ENCODE measurements at places on chromosomes 1 and 21. TPM values are rescaled to one million over a fixed set of nuclear protein-coding genes. Genes with fewer than 3 reads are reported as not detected.

Gene AMY2B
- 23.3 TPM for total RNA-seq

Gene LCE1D
- not detected for total RNA-seq

Gene MMP23B
- total RNA-seq = 5.2 TPM

DNA sequence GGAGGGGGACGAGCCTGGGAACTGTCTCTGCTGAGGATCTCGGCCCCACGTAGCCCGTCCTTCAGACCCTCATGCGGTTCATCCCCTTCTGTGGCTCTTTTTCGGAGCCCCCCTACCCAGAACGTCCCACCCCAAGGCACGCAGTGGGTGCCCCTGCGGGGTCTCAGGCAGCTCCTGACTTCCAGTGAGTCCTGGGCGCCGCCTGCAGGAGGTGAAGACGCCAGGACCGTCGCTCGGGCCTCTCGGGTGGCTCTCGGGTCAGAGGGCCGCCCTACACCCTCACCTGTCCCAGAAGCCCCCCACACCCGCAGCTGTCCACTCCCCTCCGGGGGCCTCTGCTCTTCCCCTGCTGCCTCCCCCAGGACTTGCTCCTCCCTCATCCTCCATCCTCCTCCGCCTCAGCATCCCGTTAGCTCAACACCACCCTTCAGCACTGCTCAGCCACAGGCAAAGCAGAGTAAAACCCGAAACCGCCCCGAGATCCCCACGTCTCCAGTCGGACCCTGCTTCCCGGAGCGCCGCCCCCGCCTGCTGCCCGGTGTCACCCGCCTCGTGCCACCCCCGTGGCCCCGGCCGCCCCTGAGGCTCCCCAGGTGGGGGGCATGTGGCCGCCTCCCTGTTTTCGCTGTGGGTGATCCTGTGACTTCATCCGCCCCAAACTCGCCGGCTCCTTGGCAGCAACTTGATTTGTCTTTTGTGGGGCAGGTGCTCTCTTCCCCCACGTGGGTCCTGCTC, 13.3 kb upstream of the POFUT2 start:
- H3K27ac ChIP-seq = no peak overlapping the region
- DNase-seq = peak; percentile 24
- no peaks in the 10 kb centered on the region for H3K36me3 ChIP-seq
- H3K27me3 ChIP-seq = peaks cover 2% of the 10 kb centered on the region

DNA sequence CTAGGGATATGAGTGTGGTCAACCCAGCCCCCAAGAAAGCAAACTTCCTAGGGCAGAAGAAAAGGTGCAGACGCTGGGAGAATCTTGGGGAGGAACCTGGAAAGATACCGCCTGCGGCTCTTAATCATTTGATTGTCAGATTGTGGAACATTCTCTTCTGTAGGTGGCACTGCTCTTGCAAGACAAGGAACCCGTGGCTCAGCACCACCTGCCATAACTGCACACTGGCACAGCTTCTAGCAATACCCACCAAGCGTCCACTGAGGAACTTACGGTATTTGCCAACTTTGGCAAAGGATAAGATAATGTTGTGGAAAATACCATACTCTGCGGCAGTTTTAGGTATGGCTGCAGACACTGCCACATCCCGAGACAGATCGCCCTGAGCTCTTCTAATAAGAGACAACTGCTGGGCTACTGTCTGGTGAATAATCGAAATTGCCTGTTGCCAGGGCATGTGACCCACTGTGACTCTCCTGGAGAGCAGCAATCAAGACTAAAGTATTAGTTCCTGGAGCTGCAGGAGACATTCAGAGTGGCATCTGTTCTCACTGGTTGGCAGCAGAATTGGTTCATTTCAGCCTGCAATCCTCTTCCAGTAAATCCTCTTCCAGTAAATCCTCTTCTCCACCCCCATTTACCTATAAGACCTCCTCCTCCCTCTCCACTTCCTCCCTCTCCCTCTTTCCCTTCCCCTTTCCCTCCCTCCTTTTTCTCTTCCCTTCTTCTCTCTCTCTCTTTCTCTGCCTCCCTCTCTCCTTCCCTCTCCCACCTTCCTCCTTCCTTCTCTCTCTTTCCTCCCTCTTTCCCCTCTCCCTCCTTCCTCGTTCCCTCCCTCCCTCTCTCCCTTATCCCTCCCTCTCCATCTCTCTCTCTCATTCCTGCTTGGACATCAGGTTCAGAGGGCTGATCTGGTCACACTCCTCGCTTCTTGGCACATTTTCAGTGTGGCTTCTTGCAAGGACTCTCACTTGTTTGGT, 49.7 kb upstream of the B3GALT5 start:
- H3K27me3 ChIP-seq = peaks cover 3% of the 10 kb centered on the region
- H3K27ac ChIP-seq = no peak overlapping the region
- no peak for DNase-seq
- no peaks in the 10 kb centered on the region for H3K36me3 ChIP-seq
- no peak overlapping the region for H3K4me3 ChIP-seq

- H3K27me3 ChIP-seq = no peaks in the 10 kb centered on the region
- no peaks in the 10 kb centered on the region for H3K4me1 ChIP-seq
- H3K4me3 ChIP-seq = no peak overlapping the region
Measured at GRCh38 chr1:110928904-110929303, 34.8 kb downstream of the LRIF1 start.

DNA sequence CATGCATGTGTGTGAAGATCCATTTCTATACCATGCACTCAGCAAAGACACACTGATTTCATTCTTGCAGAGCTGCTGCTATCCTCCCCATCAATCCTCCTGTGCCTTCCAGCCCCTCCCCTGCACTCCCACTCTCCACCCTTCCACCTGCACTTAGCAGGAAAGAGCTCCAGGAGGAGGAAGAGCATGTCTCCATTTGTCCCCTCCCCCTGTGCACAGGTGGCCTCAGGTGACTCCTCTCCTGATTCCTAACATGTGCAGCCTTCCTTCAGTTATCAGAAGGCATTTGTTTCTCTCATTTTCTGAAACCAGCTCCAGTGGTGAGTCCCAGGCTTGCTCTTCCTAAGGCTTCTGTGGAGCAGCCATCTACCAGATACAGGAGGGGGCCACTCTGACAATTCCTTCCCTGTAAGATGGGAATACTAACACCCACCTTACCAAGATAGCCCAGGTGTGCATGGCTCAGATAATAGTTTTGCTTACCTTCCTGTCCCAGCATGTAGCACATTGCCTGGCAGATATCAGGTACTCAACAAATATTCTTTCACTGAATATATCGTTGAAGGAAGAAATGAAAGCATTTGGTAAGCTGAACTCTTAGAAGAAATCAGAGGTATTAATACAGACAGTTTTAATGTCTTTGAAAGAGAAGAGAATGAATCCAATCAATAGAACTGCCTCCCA, 21.9 kb upstream of the FAM3B start:
- H3K4me1 ChIP-seq = peaks cover 10% of the 10 kb centered on the region
- no peak overlapping the region for H3K27ac ChIP-seq
- H3K4me3 ChIP-seq = no peak overlapping the region
- no peak for DNase-seq
- peaks cover 32% of the 10 kb centered on the region for H3K27me3 ChIP-seq
- no peaks in the 10 kb centered on the region for H3K36me3 ChIP-seq

GRCh38 chr1:3402258-3403010, 52.0 kb upstream of the ARHGEF16 start:
- H3K27me3 ChIP-seq = peaks cover 2% of the 10 kb centered on the region
- no peaks in the 10 kb centered on the region for H3K36me3 ChIP-seq
- H3K27ac ChIP-seq = no peak overlapping the region
- H3K4me1 ChIP-seq = no peaks in the 10 kb centered on the region
- no peak overlapping the region for H3K4me3 ChIP-seq
- no peak for DNase-seq

- H3K36me3 ChIP-seq = peaks cover 4% of the 10 kb centered on the region
- H3K27me3 ChIP-seq = no peaks in the 10 kb centered on the region
- no peak for DNase-seq
- H3K27ac ChIP-seq = no peak overlapping the region
Measured at GRCh38 chr1:6280761-6281451, 20.0 kb upstream of the GPR153 start.

DNA sequence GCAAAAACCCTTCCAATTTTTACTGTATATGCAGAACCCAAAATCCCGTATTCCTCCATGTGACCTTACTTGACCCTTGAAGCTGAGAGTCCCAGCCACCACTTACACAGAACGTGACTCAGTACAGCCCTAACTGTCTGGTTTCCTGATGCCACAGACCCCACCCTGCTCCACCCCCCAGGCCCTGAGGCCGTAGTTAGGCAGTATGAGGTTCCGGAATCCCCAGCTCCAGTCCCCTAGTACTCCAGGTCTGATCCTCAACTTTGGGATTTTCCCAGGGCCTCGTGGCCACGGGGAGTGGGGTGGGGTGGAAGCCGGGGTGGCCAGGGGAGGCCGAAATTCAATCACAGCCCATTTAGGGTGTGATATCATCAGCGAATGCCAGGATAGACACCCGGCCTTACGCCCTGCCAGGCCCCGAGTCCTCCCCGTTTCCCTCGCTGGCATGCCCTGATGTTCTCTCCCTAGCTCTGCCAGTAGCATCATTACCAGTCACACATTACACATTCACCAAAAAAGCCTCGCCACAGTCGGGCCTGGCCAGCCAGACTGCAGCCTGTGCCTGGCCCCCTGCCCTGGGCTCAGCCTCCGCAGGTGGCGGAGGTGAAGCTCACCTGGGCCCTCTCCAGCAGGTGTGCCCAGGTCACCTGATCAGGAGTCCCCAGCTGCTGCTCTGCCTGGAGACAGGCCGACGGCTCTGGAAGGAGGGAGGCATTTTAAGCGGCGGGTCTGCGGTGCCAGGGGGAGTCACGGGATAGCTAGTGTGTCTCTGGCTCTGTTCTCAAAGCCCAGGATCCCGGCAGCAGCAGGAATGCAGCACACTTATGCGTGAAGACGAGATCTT, 70.8 kb downstream of the SCCPDH start:
- no peaks in the 10 kb centered on the region for H3K36me3 ChIP-seq
- no peak overlapping the region for H3K27ac ChIP-seq
- H3K4me3 ChIP-seq = no peak overlapping the region
- H3K27me3 ChIP-seq = no peaks in the 10 kb centered on the region

DNA sequence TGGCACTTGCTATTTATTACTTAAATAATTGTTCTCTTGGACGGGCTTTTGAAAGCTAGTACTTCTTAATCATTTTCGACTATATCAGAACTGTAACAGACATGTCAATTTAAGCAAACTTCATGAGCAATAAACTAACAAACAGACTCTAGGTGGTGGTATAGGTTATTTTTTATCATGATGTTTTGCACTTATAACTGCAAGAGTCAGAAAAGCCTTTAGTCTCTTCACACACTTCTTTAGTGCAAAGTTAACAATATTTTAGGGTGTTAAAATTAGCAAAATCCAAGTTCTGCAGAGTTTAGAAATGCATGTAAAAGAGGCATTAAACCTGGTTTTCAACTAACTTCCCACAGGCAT, 2.2 kb downstream of the NRIP1 start:
- DNase-seq = no peak
- peak overlapping the region; percentile 87 for H3K4me3 ChIP-seq
- H3K4me1 ChIP-seq = peaks cover 53% of the 10 kb centered on the region
- no peaks in the 10 kb centered on the region for H3K36me3 ChIP-seq

GRCh38 chr1:1918901-1919303, at the start of gene TMEM52:
TSS of gene TMEM52 (minus strand) at chr1:1919279. CDS start at chr1:1919265, 14 bp downstream.
- no peaks in the 10 kb centered on the region for H3K4me1 ChIP-seq
- H3K4me3 ChIP-seq = peak within 1 kb of the TSS; percentile 71
- H3K27ac ChIP-seq = peak within 1 kb of the TSS; percentile 45
- no peaks in the 10 kb centered on the region for H3K36me3 ChIP-seq
- no peak for DNase-seq
- no peaks in the 10 kb centered on the region for H3K27me3 ChIP-seq

DNA sequence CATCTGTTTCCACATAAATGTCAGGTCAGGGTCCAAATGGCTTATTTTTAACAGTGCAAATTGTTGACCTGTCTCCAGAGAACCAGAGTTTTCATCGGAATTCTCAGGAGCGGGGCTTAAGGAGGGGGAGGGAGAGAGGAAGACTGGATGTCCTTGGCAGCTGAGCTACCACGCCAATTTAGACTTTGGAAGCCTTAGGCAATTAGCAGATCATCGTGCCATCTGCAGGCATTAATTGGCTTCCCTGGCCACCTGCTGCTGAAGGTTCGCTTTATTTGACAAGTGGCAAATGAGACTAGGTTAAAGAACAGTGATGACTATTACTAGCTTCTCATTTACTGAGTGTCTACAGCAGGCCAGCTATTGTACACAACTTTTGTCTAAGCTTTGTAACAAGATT, 43.7 kb downstream of the HLX start:
- H3K27me3 ChIP-seq = peaks cover 2% of the 10 kb centered on the region
- no peaks in the 10 kb centered on the region for H3K36me3 ChIP-seq
- no peak overlapping the region for H3K27ac ChIP-seq
- H3K4me3 ChIP-seq = no peak overlapping the region
- DNase-seq = no peak
- H3K4me1 ChIP-seq = no peaks in the 10 kb centered on the region

- H3K4me3 ChIP-seq = no peak overlapping the region
- DNase-seq = no peak
- H3K4me1 ChIP-seq = peaks cover 42% of the 10 kb centered on the region
- peaks cover 63% of the 10 kb centered on the region for H3K36me3 ChIP-seq
- no peaks in the 10 kb centered on the region for H3K27me3 ChIP-seq
- H3K27ac ChIP-seq = peak overlapping the region; percentile 46
Measured at GRCh38 chr21:33257094-33257803, 8.9 kb upstream of the IL10RB start.

DNA sequence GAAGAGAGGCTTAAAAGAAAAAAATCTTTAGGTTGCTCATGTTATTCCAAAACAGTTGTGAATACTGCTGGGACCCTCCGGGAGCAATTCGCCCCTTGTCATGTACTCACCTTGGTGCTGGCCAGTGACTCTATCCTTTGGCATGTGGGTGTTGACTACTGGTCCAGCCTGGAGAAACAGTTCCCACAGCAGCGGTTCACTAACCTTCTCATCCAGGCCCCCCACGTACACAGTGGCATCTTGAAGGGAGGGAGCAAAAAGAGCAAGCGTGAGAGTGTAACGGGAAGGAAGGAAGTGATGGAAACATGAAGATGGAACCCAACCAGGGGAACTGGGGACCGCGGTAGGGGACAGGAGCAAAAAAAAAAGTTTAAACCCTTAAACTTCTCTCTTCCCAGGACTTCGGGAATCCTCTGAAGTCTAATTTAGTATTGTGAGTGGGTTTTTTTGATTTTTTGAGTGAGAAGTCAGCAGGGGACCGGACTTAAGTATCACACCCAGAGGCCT, 494 bp downstream of the SF3B4 start:
- peak overlapping the region; percentile 99 for H3K4me3 ChIP-seq
- no peak for DNase-seq
- H3K27ac ChIP-seq = peak overlapping the region; percentile 98
- H3K36me3 ChIP-seq = peaks cover 37% of the 10 kb centered on the region
- peaks cover 48% of the 10 kb centered on the region for H3K4me1 ChIP-seq

- no peak overlapping the region for H3K4me3 ChIP-seq
- no peak overlapping the region for H3K27ac ChIP-seq
- no peak for DNase-seq
- peaks cover 2% of the 10 kb centered on the region for H3K27me3 ChIP-seq
- H3K4me1 ChIP-seq = no peaks in the 10 kb centered on the region
- H3K36me3 ChIP-seq = no peaks in the 10 kb centered on the region
Measured at GRCh38 chr1:233440951-233441401, 113.5 kb downstream of the MAP3K21 start.

DNA sequence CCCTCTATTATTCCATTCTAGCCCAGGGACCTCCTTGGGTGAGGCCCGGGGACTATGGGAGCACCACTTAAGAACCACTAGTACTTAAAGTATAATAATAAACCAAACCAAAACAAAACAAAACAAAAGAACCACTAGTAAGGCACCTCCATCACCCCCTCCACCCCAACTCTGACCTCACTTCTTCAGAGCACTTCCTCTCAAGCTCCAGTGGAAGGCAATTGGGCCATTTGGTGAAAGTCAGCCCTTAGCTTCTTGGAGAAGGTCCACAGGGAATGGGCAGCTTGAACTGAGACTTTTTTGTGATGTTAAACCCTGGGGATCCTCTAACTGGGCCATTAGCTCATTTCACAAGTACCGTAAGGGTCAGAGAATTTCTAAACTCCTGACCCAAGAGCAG, 237.3 kb downstream of the RHOU start:
- H3K27me3 ChIP-seq = no peaks in the 10 kb centered on the region
- peaks cover 3% of the 10 kb centered on the region for H3K4me1 ChIP-seq
- H3K27ac ChIP-seq = no peak overlapping the region
- DNase-seq = no peak
- H3K36me3 ChIP-seq = no peaks in the 10 kb centered on the region
